ENCODE measurements at places on chromosomes 3 and 15.
A peak's percentile ranks its signal among the peaks of the same experiment; 100 is the strongest.

- DNase-seq = peak; percentile 45
Observed at GRCh38 chr15:65869954-65870871, 922 bp downstream of the RAB11A start.

DNA sequence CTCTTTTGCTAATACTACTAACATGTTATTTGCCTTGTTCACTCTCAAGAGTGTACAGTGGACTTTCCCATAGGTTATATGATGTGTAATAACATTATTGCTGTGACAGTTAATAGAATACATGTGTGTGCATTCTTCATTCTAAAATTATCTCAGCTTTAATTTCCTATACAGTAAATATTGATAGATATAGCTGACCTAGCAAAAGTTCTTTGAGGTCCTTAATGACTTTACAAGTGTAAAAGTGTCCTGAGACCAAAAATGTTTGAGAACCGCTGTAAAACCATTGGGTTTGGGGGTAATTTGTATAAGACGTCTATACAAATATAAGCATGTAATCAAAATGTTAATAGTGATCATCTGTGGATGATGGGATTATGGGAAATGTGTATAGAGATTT is 469.5 kb upstream of the PROK2 start:
- no peak for DNase-seq

- DNase-seq = no peak
Observed at GRCh38 chr3:126836220-126836860, 132.3 kb downstream of the CHCHD6 start.

DNA sequence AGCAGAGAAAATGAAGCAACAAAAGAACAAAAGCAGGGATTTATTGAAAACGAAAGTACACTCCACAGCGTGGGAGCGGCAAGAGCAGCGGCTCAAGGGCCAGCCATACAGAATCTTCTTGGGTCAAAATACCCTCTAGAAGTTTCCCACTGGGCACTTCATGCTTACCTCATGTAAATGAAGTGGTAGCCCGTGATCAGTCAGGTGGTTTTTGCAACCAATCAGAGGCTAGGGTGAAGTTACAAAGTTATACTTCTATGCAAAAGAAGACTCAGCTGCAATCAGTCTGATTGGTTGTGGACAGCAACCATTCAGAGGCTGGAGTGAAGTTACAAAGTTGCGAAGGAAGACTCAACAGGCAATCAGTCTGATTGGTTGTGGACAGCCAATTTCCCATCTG is 37.8 kb upstream of the TRH start:
- peak; percentile 91 for DNase-seq

Measured in A172 (cell line).